ENCODE measurements at places on chromosomes 1 and 21.

GRCh38 chr1:206708058-206708457 is 23.4 kb downstream of the MAPKAPK2 start:
- DNase-seq = no peak

DNA sequence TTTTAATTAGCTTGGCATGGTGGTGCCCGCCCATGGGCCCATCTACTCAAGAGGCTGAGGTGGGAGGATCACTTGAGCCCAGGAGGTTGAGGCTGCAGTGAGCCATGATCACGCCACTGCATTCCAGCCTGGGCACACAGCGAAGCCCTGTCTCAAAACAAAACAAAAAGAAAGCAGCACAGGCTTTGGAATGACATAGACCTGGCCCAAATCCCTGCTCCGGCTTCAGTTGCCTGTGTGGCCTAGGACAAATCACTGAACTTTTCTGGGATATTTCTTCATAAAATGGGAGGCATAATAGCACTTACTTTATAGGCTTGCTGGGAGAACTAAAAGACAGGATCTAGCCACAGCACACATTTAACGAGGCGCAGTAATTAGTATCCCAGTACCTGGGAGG is 2.4 kb downstream of the PEAR1 start:
- DNase-seq = no peak

DNA sequence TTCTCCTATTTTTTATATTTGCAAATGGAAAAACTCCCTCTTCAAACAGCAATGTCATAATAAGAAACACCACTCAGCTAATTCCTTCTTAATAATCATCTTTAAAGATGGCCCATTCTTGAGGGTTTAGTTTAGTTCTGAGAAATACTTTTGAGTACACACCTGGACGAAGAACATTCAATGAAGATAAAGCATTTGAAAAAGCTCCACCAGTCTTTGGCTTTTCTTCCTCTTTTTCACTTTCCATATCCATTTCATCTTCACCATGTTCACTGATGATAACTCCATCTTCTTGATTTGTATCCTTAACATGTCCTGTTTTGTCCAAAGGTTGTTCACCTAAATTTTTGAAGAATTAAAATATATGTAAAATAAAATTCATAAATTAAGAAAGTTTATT is 7.4 kb downstream of the PAXBP1 start:
- no peak for DNase-seq

- no peak for DNase-seq
Observed at GRCh38 chr1:179043907-179044306, 18.2 kb downstream of the FAM20B start.

DNA sequence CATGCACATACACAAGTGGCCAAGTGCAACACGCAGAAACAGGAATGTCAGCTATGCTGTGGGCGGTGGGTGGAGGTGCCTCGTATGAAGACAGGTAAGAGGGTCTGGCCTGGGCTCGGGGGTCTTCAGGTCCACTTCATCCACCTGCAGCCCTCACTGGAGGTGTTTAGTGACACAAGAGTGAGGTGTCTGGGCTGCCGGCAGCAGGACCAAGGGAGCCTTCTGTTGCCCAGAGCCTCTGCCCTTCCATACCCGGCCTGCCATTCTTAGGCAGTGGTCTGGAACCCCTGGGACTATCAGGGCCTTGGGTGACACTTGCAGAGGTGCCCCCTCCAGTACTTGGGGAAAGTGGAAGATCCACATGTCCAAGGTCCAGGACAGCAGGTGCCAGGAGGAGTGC is 21.7 kb upstream of the ACTRT2 start:
- DNase-seq = no peak

DNA sequence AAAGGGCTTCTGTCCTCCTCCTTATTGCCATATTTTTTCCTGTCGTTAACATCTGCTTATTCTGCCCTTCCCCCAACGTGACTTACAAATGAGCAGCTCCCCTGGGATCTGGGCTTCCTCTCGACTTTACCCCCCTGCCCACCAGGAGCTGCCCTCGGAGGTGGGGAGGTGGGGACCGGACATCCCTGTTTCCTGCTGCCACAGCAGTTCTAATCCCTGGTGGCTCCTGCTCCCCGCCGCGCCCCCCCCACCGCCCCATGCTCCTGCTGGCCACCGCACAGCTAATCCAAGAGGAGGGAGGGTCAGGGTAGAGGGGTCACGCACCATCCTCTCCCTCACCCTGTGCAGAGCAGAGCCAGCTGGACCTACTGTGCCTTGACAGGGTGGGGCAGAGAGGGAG is 4.4 kb upstream of the SLC27A3 start:
- no peak for DNase-seq

- DNase-seq = peak; percentile 89
Observed at GRCh38 chr1:177915641-177916040, 54.2 kb downstream of the SEC16B start.

DNA sequence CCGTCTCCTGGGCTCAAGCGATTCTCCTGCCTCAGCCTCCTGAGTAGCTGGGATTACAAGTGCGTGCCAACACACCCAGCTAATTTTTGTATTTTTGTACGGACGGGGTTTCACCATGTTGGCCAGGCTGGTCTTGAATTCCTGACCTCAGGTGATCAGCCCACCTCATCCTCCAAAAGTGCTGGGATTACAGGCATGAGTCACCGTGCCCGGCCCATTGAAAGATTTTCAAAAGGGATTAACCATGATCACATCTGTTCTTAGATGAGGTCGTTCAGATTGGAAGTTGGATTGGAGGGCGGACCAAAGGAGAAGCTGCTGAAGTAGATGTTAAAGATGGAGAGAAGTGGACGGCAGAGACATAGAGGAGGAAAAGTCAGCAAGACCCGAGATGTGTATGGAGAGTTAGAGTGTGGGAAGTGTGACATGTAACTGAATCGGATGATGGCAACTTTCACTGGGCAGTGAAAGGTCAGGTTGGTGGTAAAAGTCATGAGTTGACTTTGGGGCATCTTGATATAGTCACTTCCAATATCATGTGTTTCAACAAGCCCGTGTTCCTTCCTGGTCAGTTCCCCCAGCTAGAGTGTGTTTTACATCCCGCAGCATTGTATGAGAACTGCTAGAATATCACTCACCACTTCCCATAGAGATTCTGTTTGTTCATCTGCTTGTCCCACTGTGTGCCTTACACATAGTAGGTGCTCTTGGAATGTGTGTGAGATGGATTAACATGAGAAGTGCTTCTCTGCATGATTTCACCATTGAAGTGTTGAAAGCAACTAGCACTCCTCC is 54.4 kb upstream of the TINAGL1 start:
- DNase-seq = peak; percentile 30

DNA sequence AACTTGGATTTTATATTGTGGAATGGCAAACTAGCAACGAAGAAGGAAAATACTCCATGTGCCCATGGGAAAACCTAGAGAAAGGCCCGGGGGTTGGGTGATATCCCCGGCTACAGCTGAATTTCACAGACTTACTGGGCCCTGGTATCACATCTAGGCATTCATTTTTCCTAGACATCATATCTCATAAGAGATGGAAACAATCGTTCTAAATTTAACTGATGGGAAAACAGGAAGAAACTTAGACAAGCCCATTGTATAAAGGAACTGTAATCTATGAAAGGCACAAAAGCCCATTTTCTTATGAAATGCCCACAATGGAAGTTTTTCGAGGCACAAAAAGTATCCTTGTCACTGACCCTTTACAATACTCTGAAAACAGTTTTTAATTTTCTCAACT is 407.9 kb upstream of the LYPLAL1 start:
- no peak for DNase-seq

- DNase-seq = no peak
Observed at GRCh38 chr1:86848654-86849053, 65.3 kb downstream of the SELENOF start.

- no peak for DNase-seq
Observed at GRCh38 chr1:203284411-203285123, 20.8 kb upstream of the BTG2 start.

DNA sequence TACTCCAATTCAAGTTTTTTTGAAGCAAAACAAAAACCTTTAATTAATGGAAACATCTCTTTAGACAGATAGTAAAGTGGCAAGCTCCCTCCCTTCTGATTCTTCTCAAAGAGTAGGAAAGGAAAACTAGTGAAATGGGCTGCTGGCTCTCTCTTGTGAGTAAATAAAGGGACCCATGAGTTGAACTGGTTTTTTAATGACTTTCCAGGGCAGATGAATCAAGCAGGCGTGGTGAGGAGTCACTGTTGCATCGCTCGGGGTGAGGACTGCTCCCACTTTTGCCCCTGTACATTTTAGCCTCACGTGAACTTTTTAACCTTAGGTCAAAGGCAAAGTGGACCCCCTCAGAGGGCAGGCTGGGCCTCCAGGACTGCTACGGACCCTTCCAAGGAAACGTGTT is 64.8 kb downstream of the ABCA4 start:
- peak; percentile 54 for DNase-seq

GRCh38 chr1:50257029-50257428 is 148.3 kb downstream of the ELAVL4 start:
- DNase-seq = no peak

Measured in epithelial cell of esophagus (primary cell).